Muscle of back (tissue), 13 donors: ENCODE measurements at places on chromosomes 13 and 19. TPM values are rescaled to one million over a fixed set of nuclear protein-coding genes. Genes with fewer than 3 reads are reported as not detected.

The MARCHF2 gene
- polyA plus RNA-seq, result 14.2 TPM

The ZNF813 gene
- 3.7 TPM for polyA plus RNA-seq

The SYMPK gene
- 36.0 TPM for polyA plus RNA-seq

The PSG11 gene
- polyA plus RNA-seq, result 1.4 TPM

The ZNF728 gene
- polyA plus RNA-seq, result 0.15 TPM

The PCSK4 gene
- 2.0 TPM for polyA plus RNA-seq

The ENOX1 gene
- polyA plus RNA-seq, result 9.1 TPM

The SPRED3 gene
- polyA plus RNA-seq, result 0.71 TPM

The SMIM7 gene
- 49.8 TPM for polyA plus RNA-seq

The SHISA7 gene
- polyA plus RNA-seq, result 0.07 TPM

The SIGLEC6 gene
- polyA plus RNA-seq, result 0.34 TPM

The DMPK gene
- 218 TPM for polyA plus RNA-seq

The ZNF565 gene
- 4.3 TPM for polyA plus RNA-seq

The SLITRK6 gene
- 6.7 TPM for polyA plus RNA-seq

The OVOL3 gene
- not detected for polyA plus RNA-seq

The PGLYRP2 gene
- polyA plus RNA-seq, result not detected

The LSM14A gene
- 103 TPM for polyA plus RNA-seq

The KLF2 gene
- polyA plus RNA-seq, result 91.6 TPM

The EMP3 gene
- 142 TPM for polyA plus RNA-seq

The SAE1 gene
- 79.5 TPM for polyA plus RNA-seq

The SLC39A3 gene
- polyA plus RNA-seq, result 17.2 TPM

The GPR12 gene
- 0.07 TPM for polyA plus RNA-seq

The RGCC gene
- 20.9 TPM for polyA plus RNA-seq

The CRB3 gene
- polyA plus RNA-seq, result not detected

The ANKRD24 gene
- polyA plus RNA-seq, result 0.93 TPM

The IGFL2 gene
- not detected for polyA plus RNA-seq

The KCNC3 gene
- 1.3 TPM for polyA plus RNA-seq

The DCT gene
- 0.16 TPM for polyA plus RNA-seq

The MEDAG gene
- polyA plus RNA-seq, result 9.3 TPM

The ZNF98 gene
- polyA plus RNA-seq, result 0.50 TPM

The KLK2 gene
- polyA plus RNA-seq, result not detected

The TRIP10 gene
- 67.8 TPM for polyA plus RNA-seq

The FLT1 gene
- polyA plus RNA-seq, result 15.3 TPM

The ZNF8 gene
- polyA plus RNA-seq, result 5.9 TPM

The LAMP1 gene
- polyA plus RNA-seq, result 82.2 TPM

The CACNG7 gene
- 0.68 TPM for polyA plus RNA-seq

The PTPRH gene
- 0.30 TPM for polyA plus RNA-seq

The IFT88 gene
- polyA plus RNA-seq, result 11.9 TPM

The KPTN gene
- polyA plus RNA-seq, result 7.0 TPM

The HS6ST3 gene
- 0.16 TPM for polyA plus RNA-seq

The SIGLEC10 gene
- 1.2 TPM for polyA plus RNA-seq

The CD37 gene
- polyA plus RNA-seq, result 24.7 TPM

The ZNF724 gene
- 2.4 TPM for polyA plus RNA-seq

The TTYH1 gene
- 2.6 TPM for polyA plus RNA-seq
